Activated B cell treated with CpG ODN at 0.5 μM for 24 hours (primary cell): ENCODE measurements at places on chromosomes 3 and 15.

DNA sequence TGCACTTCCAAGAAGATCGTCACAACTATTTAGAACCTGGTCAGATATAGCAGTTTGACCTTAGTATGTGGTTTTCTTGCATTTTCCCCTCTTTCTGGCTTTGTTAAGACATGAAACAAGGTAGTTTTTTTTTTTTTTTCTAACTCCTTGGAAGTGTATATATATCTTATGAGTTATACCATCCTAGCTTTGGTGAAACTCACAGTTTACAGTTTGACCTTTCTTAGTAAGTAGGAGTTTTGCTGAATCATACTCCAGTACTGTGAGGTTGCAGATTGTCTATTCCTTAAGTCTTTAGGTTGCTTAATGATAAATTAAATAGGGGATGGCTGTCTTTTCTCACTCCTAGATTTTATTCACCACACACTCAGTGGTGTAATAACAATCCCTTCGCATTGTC is 325.0 kb downstream of the RBMS3 start:
- DNase-seq, result no peak

DNA sequence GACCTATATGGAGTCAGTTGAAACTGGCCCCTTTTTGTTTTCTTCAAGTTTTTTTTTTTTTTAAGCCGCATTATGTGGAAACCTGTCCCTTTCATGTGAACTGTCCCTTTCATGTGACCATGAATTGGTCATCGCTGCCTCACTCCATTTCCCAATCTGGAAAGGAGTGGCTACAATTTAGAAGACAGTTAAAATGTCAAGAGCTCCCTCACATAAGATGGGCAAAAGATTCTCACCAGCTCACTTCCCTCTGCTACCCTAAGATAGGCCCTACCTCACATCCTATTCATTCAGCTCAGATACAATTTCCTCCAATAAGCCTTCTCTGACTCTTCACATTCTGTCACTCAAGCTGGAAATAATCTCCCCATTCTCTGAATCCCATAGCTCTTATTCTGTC is 111.3 kb upstream of the BCL6 start:
- no peak for DNase-seq

DNA sequence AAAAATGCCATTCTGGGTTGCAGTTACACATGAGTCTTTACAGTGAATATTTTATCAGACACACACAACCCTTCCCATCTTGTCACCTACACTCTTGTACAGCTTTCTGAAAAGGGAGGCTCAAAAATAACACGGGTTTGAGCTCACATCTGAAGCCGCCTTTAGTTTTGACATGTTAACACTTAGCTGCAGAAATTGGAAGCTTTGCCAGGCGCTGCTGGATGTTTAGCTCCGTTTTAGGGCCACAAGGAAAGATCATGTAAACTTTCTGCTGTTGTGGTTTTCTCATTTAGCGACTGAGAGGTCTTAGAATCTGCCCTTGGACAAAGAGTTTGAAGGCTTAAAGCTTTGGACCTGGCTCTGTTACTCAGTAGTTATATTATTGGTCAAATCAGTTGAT is 120.1 kb downstream of the OXNAD1 start:
- DNase-seq, result no peak

- no peak for DNase-seq
Observed at GRCh38 chr3:56680054-56680580, 2.9 kb downstream of the TASOR start.

DNA sequence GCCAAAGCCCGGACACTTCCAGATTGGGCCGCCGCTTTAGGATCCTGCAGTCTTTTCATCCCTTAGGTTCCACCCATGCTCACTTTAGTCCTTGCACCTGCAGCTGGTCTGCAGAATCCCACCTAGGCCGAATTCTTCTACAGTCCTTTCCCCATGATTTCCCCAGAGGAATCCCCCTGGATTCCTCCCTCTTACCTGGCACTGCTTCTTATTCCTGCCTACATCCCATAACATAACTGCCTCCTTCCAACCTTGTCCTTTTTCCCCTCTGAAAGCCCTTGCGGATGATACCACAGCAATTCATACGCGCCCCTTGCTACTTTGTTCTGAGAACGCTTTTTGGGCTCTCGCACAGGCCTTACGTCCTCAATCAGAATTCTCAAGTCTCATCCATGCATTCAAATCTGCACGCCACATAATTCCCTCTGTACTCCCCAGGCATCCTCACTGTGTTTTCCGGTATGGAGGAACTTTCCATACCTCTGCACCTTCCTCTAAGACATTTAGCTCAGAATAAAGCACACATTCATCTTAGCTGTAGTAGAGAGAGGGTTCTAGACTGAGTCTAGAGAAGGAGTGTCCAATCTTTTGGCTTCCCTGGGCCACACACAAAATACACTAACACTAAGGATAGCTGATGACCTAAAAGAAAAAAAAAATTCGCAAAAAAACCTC is 619 bp downstream of the EIF2AK4 start:
- DNase-seq, result no peak

- no peak for DNase-seq
Observed at GRCh38 chr3:120064641-120065040, 29.6 kb downstream of the GSK3B start.

DNA sequence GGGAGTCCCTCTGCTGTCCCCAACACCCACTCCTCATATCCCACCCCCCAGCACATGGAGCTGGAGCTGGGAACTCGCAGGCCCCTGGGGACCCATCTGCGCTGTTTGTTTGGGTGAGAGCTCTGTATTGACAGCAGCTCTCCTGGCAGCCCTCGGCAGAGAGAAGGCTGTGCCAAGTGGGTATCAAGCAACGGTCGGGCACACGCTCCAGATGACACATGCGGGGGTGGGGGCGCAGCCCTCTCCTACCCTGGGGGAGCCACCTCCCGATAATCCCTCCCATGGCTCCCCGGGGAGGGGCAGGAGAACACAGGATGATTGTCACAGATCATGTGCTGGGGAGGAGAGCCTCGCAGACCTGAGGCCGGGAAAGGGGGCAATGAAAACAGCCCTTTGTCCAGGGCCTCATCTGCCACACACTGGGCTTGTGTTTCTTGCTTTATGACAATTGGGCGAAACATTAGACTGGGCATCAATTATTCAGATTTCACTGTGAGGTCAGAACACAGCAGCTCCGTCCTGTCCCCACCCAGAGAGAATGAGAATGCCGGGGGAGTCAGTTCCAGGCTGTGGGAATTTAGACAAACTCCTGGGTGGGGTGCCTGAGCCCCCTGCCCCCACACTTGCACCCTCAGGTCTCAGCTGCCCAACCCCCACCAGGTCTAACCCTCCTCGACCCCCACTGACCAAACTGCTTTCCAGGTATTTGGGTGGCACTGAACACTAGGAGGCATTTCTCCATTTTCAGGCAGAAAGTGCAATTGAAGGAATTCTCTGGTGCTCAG is 46.4 kb upstream of the KLF13 start:
- DNase-seq, result no peak

- no peak for DNase-seq
Observed at GRCh38 chr15:57149196-57149595, 227.1 kb upstream of the CGNL1 start.

GRCh38 chr3:151873398-151873797 is at the start of gene SUCNR1:
TSS of gene SUCNR1 (plus strand) at chr3:151873643. CDS start at chr3:151879893, 6,250 bp downstream.
- no peak for DNase-seq

DNA sequence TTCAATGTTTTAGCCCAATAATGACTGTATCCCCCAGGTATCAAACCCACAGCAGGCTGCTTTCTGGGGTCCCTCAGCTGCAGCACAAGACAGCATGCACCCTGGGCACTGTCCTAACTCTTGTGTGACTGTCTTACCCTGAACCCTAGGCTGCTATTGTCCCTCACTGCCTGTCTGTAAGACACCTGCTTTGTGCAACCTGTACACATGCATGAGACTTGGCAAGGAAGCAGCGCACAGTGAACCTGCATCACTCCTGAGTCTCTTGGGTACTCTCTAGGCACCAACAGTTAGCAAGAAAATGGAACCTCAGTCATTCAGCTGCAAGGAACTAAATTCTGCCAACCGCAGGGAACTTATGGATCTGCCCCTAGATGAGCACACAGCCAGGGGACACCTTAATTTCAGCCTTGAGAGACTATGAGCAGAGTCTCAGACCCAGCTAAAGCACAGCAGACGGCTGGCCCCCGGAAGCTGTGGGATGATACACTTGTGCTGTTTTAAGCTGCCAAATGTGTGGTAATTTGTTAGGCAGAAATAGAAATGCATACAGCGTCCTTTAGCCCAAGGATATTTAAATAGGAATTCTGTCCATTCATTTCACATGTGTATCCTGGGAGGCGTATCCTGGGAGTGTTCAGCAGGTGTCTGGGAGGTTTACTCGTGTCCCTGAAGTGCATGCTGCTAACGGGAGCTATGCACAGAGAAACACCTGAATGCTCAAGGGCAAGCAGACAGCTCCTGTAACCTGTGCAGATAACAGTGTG is 223.8 kb downstream of the KLF13 start:
- no peak for DNase-seq

- DNase-seq, result no peak
Observed at GRCh38 chr15:48717458-48717857, 71.9 kb upstream of the FBN1 start.

DNA sequence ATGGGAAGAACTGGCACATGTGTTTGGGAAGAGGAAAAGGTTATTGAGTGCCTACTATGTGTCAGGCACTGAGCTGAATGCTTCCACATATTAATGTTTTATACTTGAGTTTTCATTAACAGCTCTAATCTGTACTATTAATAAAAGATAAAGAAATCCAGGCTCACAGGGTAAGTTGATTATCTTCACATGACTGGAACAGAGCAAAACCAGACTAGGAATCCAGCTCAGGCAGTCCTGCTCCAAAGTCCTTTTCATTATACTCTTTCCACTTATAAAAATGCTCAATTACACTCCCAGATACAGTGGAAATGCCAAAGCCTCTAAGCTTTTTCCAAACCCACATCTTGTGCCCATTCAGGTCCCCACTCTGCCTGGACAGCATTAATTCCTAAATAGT is 97.6 kb downstream of the TNIK start:
- DNase-seq, result no peak

DNA sequence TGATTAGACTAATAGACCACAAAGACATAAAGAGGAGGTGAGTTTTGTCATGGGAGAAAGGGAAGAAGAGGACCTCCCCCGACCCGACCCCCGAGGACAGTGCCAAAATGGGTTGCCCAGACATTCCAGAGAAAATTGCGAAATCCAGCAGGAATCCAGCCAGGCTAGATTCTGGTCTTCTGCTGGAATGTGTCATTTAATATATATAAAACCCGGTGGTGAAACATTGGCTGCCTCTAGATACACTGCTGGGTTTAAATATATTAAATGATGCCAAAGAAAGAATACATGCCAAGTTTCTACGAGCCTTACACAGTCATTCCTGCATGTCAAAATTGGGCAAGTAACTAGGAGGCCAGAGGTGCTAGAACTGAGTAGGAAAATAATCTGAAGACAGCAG is 45.3 kb upstream of the SPESP1 start:
- no peak for DNase-seq

GRCh38 chr3:178513546-178514380 is 22.5 kb upstream of the KCNMB2 start:
- DNase-seq, result no peak

DNA sequence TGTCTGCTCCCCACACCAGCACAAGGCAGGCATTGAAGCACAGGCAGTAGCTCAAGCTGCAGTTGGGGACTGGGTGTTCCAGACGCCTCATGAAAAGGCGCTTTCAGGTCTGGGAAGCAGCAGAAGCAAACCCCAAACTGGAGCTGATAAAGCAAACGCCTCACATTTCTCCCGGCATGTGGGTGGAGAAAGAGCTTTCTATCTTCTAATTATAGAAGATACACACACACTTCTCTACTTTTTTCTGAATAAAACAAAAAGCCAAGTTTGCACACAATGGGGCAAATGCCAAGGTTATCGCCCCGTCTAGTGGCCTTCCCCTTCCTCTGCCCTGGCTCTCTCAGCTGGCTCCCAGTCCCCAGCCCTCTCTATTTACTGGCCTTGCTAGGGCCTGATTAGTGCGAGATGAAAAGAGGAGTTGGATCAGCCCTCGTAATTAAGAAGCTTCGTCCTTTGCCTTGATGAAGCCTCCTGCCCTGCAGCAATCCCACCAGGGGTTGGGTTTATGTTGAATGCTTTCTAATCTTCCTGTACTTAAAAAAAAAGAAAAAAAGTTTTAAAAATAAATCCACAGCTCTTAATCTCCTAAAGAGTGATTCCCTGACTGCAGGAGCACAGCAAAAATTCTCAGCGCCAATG is 120.2 kb downstream of the MEGF11 start:
- DNase-seq, result no peak
